Right renal pelvis (tissue), 4 donors: ENCODE measurements at places on chromosomes 5 and 9. TPM values are rescaled to one million over a fixed set of nuclear protein-coding genes. Genes with fewer than 3 reads are reported as not detected.

Gene FBP2
- polyA plus RNA-seq: 0.08 TPM

DNA sequence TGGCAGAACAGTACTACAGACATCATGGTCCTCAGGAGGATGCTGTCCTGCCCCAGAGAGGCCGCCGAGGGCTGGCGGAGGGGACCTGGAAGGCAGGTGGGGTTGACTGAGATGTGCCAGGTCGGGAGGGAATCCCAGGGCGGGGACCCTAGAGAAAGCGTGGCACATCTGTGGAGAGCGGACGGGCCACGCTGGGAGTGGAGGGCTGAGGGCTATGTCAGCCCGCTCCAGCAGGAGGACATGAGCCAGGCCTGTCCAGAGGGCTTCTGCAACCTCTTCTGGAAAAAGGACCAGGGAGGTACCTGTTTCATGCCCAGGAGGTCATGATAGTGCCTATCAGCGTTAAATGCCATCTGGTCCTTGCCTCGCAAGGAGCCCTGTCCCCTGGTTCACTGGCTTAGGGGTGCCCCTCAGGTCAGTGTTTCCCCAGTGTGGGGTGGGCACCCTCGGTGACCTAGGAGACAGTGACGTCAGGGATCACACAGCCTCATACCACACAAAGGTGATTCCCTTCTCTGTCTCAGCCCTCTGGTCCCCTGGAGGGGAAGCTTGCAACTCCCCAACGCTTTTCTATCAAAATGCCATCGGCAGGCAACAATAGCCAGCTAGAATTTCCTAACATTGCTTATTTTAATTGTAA, 103.6 kb upstream of the IER5L start:
- no peak for DNase-seq

Gene WNK2
- polyA plus RNA-seq: 16.5 TPM

Gene INSYN2B
- 2.2 TPM for polyA plus RNA-seq

- no peak for DNase-seq
These were observed 340.7 kb downstream of the TLE4 start for GRCh38 chr9:79912318-79913070.

Gene C1QTNF3
- 61.3 TPM for polyA plus RNA-seq

DNA sequence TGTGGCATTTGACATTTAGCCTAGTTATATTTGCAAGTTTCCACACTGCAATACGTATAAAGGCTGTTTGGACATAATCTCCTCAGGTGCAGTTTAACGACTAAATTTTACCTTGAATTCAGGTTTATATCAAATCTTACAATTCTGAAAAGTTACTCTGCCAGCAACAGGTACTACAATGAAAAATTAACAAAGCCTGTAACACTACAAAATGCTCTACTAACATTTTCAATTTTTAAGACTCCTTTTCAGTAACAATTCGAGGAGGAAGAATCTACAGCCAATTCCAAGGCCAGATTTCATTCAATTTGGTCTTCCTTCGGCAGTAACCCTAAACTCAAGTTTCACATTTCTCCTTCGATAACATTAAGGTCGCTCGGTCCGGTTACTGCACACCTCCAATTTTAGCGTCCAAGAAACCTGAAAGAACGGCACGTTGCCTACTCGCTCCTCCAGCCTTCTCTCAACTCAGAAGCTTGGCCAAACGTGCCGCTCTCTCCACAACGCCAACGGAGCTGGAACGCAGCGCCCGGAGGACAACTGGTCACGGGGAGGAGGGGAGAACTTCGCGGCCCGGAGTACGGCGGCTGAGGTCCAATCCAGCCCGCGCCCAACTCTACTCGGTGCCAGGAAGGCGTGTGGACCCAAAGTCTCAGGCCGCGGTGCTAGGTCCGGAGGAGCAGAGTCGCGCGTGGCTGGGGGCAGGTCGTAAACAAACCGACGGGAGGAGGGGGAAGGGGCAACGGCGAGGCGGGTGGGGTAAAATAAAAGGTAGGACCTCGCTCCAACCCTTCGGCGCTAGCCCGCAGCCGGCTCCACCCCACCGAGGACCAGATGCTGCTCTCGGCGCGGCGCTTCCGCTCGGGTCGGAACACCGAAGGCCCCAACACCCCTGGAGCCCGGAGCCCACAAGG, 681 bp downstream of the FNIP1 start:
- peak; percentile 20 for DNase-seq

Gene LPAR1
- polyA plus RNA-seq: 28.2 TPM

GRCh38 chr5:74885170-74885569, 19.0 kb upstream of the FAM169A start:
- no peak for DNase-seq

Gene PCDH1
- 24.6 TPM for polyA plus RNA-seq

Gene AQP7
- polyA plus RNA-seq: 18.0 TPM

GRCh38 chr5:65395526-65396155, 86.1 kb downstream of the ADAMTS6 start:
- DNase-seq: peak; percentile 47

GRCh38 chr5:1781726-1782384, 17.8 kb downstream of the MRPL36 start:
- no peak for DNase-seq

Gene CATSPER3
- polyA plus RNA-seq: 1.2 TPM

Gene ANKDD1B
- 6.2 TPM for polyA plus RNA-seq

GRCh38 chr9:133977421-133978201, 14.5 kb downstream of the VAV2 start:
- no peak for DNase-seq

Gene ADGRV1
- 12.3 TPM for polyA plus RNA-seq

Gene SCGB3A2
- not detected for polyA plus RNA-seq

Gene CARD9
- polyA plus RNA-seq: 1.6 TPM

GRCh38 chr5:141898448-141899049, 20.3 kb upstream of the PCDH1 start:
- no peak for DNase-seq

Gene DAB2
- polyA plus RNA-seq: 192 TPM

GRCh38 chr5:109196087-109196822, 213.5 kb downstream of the PJA2 start:
- no peak for DNase-seq

DNA sequence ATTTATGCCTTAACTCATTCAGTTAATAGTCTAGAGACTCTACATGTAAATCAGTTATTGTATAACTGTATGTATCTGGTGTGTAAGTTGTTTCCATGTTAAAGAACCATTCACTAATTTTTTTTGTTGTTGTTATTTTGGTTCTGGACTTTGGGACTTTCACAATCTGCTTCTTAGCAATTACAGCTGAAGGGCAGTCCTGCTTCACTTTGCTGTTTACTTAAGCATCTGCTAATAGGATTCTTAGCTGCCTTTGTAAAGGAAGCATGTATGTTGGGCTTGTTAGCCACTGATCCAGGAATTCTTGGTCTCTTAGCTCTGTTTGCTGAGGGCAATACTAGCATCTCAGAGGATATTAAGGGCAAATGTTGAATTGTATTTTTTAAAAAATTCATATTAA, 97.0 kb downstream of the FOCAD start:
- DNase-seq: no peak

DNA sequence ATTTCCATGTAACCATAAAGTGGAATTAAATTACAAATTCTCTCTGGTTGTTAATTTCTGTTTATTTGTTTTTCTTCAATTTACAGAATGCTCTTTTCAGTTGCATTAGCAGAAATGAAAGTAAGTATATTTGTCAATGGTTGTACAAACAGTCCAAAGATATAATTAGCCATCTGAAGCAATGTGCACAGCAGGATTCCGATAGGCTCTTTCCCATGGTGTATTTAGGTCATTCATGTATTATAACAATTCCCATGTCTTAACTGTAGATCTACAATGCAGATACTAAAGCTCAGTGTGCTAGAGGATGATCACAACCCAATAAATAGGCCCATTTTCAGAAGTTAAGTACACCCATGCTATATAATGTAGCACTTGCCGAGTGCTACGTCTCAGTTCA, 43.8 kb downstream of the RECK start:
- DNase-seq: no peak

GRCh38 chr9:131165523-131165922, 40.1 kb downstream of the NUP214 start:
- no peak for DNase-seq

- DNase-seq: no peak
These were observed 218.8 kb upstream of the TBCA start for GRCh38 chr5:77994943-77995342.

DNA sequence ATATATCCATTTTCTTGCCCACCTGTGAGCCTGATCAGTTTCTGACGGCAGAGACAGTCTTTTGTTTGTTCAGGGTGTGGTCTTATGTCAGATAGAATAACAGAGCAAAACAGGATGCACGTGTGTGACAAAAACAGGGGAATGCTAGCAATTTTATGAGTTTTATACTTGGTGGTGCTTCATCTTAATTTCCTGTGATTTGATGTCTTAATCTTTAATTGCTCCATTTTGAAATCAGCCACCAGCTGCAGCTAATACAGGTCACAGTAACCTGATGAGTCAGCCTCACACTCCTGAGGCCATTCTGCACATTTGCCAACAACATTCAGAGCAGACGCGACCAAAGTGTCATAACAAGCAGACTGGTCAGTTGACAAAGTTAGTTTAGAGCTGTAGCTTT, 42.3 kb upstream of the JMY start:
- DNase-seq: no peak

Gene ECM2
- 14.8 TPM for polyA plus RNA-seq

- DNase-seq: no peak
These were observed 161.7 kb upstream of the STK32A start for GRCh38 chr5:147073098-147073497.

Gene CNTNAP3
- polyA plus RNA-seq: 4.0 TPM
